D341Med (cell line): ENCODE measurements at places on chromosomes 5 and 9.

DNA sequence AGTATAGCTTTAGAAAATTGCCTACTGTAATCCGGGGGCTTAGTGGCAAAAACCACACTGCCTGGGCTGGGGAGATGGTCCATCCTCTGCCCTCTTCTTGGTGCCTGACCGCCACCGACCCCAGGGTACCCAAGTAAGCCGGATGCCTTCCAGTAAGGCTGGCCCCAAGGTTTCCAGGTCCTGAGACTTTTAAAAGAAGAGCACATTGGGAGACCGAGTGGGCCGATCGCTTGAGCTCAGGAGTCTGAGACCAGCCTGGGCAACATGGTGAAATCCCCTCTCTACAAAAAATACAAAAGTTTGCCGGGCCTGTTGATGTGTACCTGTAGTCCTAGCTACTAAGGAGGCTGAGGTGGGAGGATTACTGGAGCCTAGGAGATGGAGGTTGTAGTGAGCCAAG lies 406.7 kb upstream of the IRX4 start:
- no peak for DNase-seq

- DNase-seq = no peak
Measured at GRCh38 chr9:94277885-94278536, 18.9 kb downstream of the ZNF169 start.

DNA sequence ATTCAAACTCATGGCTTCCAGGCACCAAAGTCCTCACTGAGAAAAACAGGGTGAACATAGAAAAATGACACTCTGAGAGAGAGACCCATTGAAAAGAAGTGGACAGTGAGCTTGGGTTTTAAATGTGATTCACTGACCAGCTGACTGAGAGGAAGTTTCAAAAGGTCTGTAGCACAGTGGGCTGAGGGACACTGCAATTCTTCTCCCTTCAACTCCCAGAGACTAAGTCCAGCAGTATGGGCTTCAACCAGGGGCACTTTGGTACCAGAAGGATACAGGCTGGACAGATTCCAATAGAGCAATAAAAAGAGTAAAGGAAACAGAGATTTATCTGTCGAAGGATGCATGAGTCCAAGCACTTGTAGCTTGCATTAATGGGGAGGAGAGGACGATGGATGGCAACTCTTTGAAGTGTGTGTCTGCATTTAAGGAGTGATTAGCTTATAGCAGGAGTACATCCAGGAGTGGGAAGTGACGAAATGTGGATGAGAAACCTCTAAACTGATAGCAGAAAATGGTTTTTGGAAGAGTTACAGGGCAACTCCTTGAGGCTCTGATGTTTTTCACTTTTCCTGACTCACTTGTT lies 117.0 kb upstream of the ANKRD55 start:
- no peak for DNase-seq

- no peak for DNase-seq
Measured at GRCh38 chr9:127927201-127927987, 3.2 kb downstream of the PIP5KL1 start.

DNA sequence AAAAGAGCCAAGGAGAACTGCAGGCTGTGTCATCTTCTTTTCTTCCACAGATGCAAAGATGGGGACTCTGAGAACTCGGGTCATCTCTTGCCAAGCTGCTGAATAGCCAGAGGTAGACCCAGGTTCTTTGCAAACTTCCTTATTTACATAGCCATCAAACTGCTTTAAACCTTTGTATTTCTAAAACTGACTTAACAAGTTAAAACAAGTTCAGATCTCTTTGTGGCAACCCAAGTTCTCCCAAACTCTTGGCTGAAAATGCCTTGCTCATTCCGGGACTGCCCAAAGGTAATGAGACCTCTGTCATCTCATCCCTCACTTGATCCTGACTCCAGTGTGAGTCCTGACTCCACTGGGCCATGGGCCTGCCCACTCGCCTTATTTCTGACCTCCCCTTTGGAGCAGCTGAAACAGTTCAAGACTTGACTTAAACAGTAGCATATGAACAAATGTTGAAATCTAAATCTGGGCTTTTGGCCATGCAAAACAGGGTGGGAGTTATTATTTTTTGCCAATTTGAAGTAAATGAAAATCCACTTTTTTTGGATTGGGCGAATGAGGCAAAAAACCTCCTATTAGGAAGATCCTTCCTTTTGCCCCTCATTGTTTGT lies 50.6 kb downstream of the FBXL7 start:
- no peak for DNase-seq

DNA sequence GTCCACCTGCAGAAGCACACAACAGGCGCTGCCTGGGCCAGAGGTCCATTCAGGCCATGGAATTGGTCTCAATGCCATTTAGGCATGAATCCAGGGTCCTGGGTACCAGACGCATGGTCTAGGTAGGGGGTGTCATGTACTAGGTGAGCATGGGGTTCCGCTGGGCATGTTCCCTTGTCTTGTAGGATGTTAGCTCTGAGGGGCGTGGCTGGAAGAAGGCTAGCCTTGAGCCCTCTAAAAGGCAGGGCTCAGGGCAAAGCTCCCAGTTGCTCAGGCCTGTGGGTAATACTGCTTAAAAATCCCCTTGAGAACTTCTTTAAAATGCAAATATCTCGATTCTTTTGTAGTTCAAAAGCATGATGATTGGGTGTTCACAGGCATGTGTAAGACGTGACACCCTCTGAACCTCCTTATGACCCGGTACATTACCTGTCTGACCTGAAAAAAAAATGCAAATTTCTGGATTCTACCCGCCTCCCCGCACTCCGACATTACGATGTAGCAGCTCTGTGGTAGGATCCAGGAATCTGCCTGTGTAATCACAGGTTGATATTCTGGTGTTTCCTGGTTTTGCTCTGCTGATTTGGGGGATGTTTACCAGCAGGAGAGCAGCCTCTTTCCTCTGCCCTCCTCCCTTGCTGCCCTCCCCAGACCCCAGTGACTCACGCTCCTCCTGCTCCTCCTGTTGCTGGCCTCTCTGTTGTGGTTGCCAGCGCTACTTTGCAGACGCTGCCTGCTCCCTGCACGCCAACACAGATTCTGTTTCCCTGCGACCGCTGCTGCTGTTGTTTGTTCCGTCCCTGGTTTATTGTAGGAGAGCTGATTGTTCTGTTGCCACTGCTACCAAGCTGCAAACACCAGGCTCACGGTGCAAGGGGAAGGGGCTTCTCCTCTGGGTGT lies 5.7 kb downstream of the TMC1 start:
- peak; percentile 37 for DNase-seq

- no peak for DNase-seq
Measured at GRCh38 chr9:13113751-13114150, 165.7 kb downstream of the MPDZ start.

GRCh38 chr5:58182287-58182841 lies 277.5 kb downstream of the PLK2 start:
- DNase-seq = no peak

DNA sequence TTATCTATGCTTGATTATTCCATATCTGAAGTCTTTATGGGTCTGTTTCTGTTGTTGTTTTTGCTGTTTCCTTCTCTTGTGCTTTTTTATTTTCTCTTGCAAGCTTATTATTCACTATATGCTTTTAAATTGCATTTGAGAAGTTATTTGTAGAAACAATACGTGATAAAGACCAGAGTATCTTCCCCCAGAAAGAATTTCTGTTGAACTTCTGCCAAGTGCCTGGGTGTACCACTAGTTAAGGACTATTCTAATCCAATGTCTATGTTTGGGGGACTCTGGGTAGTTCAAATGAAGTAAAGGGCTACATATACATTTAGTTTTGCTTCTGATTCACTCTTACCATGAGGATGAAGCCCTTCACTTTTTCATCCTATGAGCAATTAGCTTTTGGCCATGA lies 54.3 kb downstream of the SLF1 start:
- DNase-seq = no peak

- DNase-seq = no peak
Measured at GRCh38 chr5:98458726-98459125, 314.7 kb upstream of the RGMB start.

- DNase-seq = no peak
Measured at GRCh38 chr5:99644822-99645221, 716.0 kb upstream of the CHD1 start.

- no peak for DNase-seq
Measured at GRCh38 chr9:8686516-8686915, 886.9 kb upstream of the DMAC1 start.

GRCh38 chr5:1643651-1644392 lies 120.1 kb upstream of the LPCAT1 start:
- DNase-seq = no peak

DNA sequence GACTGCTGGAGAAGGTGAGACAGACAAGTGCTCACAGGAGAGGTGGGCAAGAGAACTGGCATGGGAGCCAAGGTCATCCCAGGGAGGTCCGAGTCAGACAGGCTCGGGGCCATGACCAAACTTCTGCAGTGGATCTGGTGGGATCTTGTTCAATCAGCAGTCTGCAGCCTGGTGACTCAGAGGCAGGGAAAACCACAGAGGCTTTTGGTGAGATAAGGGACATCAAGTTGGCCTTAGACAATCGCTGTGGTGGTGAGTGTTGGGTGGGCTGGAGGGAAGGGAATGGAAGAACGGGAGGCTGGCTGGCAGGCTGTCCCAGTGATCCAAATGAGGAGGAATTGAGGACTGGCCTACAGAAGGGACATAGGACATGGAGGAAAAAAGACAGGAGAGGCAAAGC lies 123.8 kb downstream of the TMEM174 start:
- DNase-seq = no peak

DNA sequence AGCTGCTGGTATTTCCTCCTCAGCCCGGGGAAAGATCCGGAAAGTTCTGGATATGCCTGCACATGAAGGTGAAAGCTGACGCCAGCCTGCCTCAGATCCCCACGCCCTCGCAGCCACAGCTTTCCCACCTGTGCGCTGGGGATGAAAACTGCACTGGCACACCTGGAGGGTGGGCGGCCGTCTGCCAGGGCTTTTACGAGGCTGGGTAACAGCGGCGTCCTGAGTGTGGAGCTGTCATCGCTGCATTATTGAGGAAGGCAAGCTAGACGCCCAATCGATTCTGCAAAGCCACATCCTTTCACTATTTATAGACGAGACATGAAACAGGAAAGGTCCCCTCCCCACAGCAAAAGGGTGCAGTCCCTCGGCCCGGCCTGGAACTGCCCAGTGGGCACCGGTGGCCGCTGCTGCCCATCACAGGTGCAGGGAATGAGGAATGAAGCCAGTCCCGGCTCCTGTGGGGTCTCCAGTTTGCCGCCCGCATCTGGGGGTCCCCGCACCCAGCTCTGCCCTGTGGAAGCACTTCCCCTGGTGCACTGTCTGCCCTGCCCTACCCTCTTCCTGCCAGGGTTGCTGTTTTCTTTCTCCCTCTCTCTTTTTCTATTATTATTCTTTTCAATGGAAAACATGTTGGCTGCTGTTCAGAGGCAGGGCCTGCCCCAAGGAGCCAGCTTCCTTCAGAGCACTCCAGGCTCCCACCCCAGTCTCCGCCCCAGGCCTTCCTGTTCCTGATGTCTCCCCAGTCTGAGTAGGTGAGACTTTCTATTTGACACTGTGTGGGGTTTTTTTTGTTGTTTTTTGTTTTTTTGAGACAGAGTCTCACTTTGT lies 7.0 kb downstream of the NOTCH1 start:
- DNase-seq = no peak

DNA sequence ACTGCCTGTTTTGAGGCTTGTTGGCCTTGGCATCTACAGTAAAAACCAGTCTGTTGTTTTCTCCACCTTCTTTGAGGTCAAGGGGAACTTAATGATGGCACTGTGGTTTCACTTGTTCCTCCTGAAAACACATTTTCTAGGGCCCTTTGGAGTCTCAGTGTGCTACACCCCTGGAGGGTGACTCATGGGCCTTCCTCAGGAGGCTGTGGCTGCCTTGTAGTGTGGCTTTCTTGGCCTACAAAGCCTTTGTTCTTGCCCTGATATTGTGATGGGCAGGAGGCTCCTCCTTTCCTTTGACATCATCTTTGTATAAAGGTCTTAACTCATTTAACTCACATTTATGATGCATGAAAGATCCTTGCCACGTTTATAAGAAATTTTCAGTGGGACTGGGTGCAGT lies 56.3 kb upstream of the GPBP1 start:
- DNase-seq = no peak

- no peak for DNase-seq
Measured at GRCh38 chr9:134284273-134284672, 42.0 kb upstream of the RXRA start.

DNA sequence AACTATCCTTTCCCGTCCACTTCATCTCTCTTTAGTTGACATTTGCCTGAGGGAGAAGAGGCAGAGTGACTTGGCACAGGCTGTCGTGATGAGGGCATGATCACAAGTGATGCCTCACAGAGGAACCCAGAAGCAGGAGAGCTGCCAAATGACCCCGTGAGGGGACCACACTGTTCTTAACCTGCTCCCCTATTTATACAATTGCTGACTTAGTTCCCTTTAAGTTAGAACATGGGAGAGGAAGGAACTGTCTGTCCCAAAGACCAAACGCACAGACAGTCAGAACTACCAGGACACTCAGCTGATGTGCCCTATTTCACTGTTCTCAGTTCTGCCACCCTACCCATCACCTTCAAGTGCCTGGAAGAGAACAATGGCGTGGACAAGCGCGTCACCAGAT lies 73.7 kb downstream of the SLC1A3 start:
- no peak for DNase-seq

GRCh38 chr9:136098844-136099243 lies 3.8 kb upstream of the NACC2 start:
- no peak for DNase-seq
